ENCODE measurements at places on chromosomes 5 and 9. TPM values are rescaled to one million over a fixed set of nuclear protein-coding genes. Genes with fewer than 3 reads are reported as not detected.

DNA sequence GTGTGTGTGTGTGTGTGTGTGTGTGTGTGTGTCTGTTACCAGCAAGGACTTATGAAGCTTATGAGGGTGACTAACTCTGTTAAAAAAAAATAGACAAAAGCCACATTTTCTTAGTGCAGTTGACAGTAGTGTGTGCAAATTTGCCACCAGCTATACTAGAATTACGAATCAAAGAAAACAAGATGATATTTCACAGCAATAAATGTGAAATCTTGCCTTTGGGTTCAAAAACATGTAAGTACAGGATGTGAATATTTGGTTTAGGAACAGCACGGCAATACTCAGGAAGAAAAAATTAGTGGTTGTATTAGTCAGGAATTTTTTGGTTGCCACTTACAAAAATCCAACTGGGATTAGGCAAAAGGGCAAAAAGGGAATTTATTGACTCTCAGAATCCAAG lies 117.4 kb downstream of the NPR3 start:
- no peak overlapping the region for H3K27ac ChIP-seq
- no peaks in the 10 kb centered on the region for H3K27me3 ChIP-seq
- H3K36me3 ChIP-seq: no peaks in the 10 kb centered on the region

Gene SHLD3
- 2.9 TPM for total RNA-seq

DNA sequence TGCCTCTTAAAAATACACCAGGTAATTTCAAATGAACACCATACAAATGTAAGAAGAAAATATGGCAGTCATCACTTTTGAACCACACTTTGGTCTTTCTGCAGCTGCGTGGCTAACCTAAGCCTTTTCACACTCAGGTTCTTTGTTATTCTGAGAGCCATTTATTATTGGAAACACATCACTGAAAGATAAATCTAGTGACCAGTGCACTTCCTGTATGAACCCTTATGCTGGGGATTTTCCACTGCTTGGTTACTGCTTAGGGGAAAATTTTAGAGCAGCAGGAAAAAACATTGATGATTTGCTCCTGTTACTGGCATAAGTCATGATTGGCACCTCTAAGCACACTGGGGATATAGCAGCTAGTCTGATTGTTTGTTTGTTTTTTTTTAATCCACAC lies 58.6 kb upstream of the RANBP3L start:
- H3K27ac ChIP-seq: no peak overlapping the region
- no peaks in the 10 kb centered on the region for H3K27me3 ChIP-seq
- H3K4me1 ChIP-seq: peaks cover 13% of the 10 kb centered on the region
- no peaks in the 10 kb centered on the region for H3K36me3 ChIP-seq

Gene PHF24
- total RNA-seq: 0.09 TPM

Gene SUSD3
- 2.6 TPM for total RNA-seq

- no peaks in the 10 kb centered on the region for H3K27me3 ChIP-seq
- peaks cover 7% of the 10 kb centered on the region for H3K36me3 ChIP-seq
- no peak overlapping the region for H3K27ac ChIP-seq
- H3K4me3 ChIP-seq: no peak overlapping the region
- peaks cover 6% of the 10 kb centered on the region for H3K4me1 ChIP-seq
These were observed 1.7 kb upstream of the TOPORS start for GRCh38 chr9:32554107-32554506.

DNA sequence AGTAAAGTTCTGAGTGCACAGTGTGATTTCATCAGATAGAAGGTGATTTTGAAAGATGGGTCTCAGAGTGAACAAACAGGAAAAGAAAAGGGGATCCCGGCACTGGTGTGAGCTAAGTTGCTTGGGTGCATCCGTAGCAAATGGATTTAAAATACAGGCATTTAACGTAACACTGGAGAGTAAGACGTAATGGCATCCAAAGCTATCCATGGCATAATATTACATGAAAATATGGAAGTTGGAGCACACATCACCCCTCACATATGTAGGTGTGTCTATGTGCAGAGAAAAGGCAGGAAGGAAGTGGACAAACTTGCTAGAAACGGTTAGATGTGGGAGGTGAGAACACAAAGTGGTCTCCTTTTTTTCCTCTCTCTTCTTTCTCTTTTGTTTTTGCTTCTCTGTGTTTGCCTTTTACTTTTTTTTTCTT lies 38.2 kb upstream of the SEMA4D start:
- H3K4me1 ChIP-seq: peaks cover 3% of the 10 kb centered on the region
- no peak overlapping the region for H3K27ac ChIP-seq
- H3K4me3 ChIP-seq: no peak overlapping the region
- H3K27me3 ChIP-seq: peaks cover 3% of the 10 kb centered on the region

- H3K36me3 ChIP-seq: no peaks in the 10 kb centered on the region
- DNase-seq: no peak
- no peaks in the 10 kb centered on the region for H3K4me1 ChIP-seq
- no peak overlapping the region for H3K27ac ChIP-seq
These were observed 298.5 kb upstream of the KIF2A start for GRCh38 chr5:62007457-62007856.

DNA sequence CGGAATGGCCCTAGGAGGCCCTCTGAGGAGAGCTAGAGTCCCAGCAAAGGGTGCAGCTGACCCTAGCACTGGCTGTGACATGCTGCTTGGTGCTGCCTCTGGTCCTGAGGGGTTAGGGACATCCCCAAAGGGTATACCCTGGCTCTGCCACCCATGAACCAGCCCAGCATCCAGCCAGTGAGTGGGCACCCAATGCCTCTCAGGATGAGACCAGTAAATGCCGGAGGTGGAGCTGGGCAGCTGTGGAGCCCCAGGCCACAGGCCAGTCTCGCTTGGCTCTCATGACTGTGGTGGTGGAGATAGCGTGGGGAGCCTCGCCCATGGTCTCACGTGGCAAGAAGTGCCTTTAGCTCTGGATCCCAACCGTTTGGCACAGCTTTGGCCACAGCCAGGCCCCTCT lies 3.7 kb upstream of the CEL start:
- no peak for DNase-seq
- H3K27ac ChIP-seq: no peak overlapping the region
- H3K4me3 ChIP-seq: no peak overlapping the region
- peaks cover 52% of the 10 kb centered on the region for H3K36me3 ChIP-seq
- H3K27me3 ChIP-seq: no peaks in the 10 kb centered on the region

- H3K4me3 ChIP-seq: no peak overlapping the region
- no peak overlapping the region for H3K27ac ChIP-seq
- DNase-seq: no peak
These were observed 172.6 kb upstream of the PAPPA start for GRCh38 chr9:115980976-115981375.

DNA sequence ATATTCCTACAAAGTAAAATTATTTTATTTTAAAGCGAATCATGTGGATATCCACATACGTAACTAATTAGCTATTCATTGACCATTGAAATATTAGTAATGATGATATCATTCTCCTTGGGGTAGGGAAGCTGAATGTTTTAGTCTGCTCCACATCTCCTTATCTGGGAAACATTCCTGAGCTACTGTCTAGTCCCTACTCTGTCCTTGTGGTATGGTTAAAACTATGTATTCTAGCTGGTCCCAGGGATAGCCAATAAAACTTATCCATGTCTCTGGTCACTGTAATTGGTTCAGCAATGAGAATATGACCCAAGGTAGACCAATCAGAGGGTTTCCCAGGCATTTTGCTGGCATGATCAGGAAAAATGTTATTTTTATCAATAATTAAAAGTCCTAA lies 76.0 kb upstream of the DAP start:
- H3K27me3 ChIP-seq: no peaks in the 10 kb centered on the region
- no peak overlapping the region for H3K27ac ChIP-seq
- peaks cover 3% of the 10 kb centered on the region for H3K4me1 ChIP-seq

- H3K4me3 ChIP-seq: peak overlapping the region; percentile 82
- H3K36me3 ChIP-seq: no peaks in the 10 kb centered on the region
- H3K27ac ChIP-seq: peak overlapping the region; percentile 99
- peak; percentile 75 for DNase-seq
- peaks cover 2% of the 10 kb centered on the region for H3K27me3 ChIP-seq
- H3K4me1 ChIP-seq: peaks cover 12% of the 10 kb centered on the region
These were observed 647 bp downstream of the SMARCA2 start for GRCh38 chr9:2015581-2016407.

DNA sequence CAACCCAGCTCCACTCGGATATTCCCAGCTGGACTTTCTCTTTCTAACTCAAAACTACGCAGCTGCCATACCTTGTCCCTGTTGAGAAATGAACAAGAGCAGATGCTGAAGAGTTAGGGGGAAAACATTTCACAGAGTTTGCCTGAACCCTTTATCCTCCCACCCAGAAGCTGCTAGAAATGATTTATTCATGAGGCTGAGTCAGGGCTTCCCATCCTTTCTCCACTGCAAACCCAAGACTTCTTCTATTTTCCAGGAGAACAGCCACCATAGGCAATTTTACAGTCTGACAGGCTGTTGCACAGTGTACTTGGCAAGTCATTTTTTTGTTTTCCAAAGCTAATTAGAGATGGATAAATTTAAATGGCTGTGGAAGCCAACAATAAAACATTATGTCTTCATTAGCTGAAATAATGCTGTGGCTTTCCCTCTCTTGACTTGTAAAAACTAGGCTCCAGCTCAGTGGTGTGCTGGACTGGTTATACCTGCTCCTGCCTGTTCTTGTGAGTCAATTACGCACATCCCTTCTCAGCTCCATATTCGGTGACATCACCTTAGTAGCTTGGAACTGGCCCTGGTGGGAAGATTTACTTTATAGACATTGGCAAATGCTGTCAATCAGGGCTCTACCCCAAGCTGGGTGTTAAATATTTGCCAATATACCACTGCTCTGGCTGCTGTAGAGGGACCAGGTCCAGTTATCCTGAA lies 71.9 kb downstream of the KIF4B start:
- no peak for DNase-seq
- H3K36me3 ChIP-seq: no peaks in the 10 kb centered on the region
- H3K4me1 ChIP-seq: no peaks in the 10 kb centered on the region
- H3K27me3 ChIP-seq: no peaks in the 10 kb centered on the region
- no peak overlapping the region for H3K4me3 ChIP-seq

- peak within 1 kb of the TSS; percentile 80 for H3K4me3 ChIP-seq
- H3K27ac ChIP-seq: peak within 1 kb of the TSS; percentile 90
These were observed at the start of gene SMIM3 for GRCh38 chr5:150778517-150779396. Gene SMIM3, plus strand, starts transcription at chr5:150778757. Its CDS starts 16,684 bp downstream, at chr5:150795441.

GRCh38 chr9:4933177-4933576 lies 51.9 kb upstream of the JAK2 start:
- H3K27ac ChIP-seq: no peak overlapping the region
- H3K27me3 ChIP-seq: no peaks in the 10 kb centered on the region
- peak; percentile 11 for DNase-seq
- H3K4me3 ChIP-seq: no peak overlapping the region

DNA sequence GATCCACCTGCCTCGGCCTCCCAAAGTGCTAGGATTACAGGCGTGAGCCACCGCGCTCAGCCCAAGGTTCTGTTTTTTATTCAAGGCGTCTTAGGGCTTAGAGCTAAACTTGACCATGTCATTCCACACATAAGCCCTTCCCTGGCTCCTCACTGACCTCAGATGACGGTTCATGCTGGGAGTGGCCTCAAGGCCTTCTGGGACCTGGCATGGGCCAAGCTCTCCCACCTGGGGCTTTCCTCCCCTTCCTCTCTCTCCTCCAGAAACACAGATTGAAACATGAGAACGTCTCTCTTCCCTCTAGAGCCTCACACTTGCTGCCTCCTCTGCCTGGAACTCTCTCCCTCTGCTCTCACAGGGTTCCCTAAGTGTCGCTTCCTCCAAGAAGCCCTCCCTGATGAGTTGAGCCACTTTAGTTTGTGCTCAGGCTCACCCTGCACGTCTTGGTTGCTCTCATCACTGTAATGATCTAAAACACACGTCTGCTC lies 155.6 kb upstream of the IER5L start:
- peak overlapping the region; percentile 96 for H3K27ac ChIP-seq
- H3K4me3 ChIP-seq: peak overlapping the region; percentile 19
- no peaks in the 10 kb centered on the region for H3K36me3 ChIP-seq

DNA sequence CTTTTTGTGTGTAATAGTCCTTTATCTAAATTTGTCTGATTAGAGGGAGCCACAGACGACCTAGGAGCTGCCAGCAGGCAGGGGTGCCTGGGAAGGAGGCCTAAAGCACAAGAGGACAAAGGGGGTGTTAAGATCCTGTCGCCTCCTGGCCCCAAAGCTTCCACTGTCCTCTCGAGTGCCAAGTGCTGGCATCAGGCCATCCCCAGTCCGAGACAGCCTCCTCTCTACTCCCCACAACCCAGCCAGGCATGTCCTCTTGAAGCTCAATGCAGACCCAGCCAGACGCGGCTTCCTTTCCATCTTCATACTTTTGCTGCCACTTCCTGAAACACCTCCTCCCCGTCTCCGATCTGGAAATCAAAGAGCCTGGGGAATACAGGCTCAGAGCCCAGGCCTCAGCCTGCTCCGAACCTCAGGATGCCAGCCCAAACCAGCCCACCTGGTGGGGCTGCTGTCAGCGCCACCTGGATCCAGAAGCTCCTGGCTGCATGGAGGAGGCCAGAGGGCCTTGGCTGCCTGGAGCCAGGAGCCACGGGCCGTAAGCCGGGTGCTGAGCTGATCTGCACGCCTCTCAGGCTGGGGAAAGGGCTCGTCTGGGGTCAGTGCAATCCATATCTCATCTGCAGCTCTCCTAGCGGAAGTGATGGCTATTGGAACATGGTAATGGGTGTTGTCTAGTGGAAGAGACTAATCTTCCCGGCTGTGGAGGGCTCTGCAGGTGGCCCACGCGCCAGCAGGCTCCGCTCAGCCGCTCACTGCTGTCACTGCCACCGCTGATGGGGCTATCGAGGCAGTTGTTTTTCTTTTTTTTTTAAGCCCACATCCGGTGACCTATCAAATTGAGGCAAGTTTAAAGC lies 60.2 kb upstream of the FUBP3 start:
- no peaks in the 10 kb centered on the region for H3K36me3 ChIP-seq
- H3K4me1 ChIP-seq: no peaks in the 10 kb centered on the region
- H3K27me3 ChIP-seq: peaks cover 10% of the 10 kb centered on the region
- DNase-seq: no peak
- no peak overlapping the region for H3K4me3 ChIP-seq

- no peak overlapping the region for H3K27ac ChIP-seq
- no peak overlapping the region for H3K4me3 ChIP-seq
- H3K36me3 ChIP-seq: peaks cover 5% of the 10 kb centered on the region
- peak; percentile 45 for DNase-seq
- H3K27me3 ChIP-seq: no peaks in the 10 kb centered on the region
These were observed 209.3 kb downstream of the GAPVD1 start for GRCh38 chr9:125470767-125471580.

GRCh38 chr9:110048976-110049698 lies 158.8 kb downstream of the C9orf152 start:
- H3K4me1 ChIP-seq: peaks cover 32% of the 10 kb centered on the region
- peak overlapping the region; percentile 81 for H3K27ac ChIP-seq
- peaks cover 4% of the 10 kb centered on the region for H3K27me3 ChIP-seq
- peak overlapping the region; percentile 91 for H3K4me3 ChIP-seq
- no peaks in the 10 kb centered on the region for H3K36me3 ChIP-seq

DNA sequence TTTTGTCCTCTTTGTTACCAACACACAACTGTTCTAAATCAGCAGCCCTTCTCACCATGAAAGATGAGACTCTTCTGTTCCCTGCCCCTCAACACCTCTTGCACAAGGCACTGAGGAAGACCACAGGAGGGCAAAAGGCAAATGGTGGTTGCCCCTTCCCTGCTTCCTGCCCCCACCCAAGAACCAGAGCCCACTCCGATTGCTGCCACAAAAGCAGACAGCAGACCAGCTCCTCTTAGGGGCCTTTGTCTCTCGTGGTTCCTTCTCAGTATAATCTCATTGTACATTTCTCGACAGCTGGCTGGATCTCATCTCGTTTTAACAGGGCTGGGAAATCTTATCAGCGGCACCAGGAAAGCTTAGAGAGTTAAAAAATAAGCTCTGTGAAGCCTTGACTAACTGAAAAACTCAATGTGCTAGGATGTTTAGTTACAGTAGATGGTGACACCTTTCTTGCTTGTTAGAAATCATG lies 1.1 kb downstream of the MVB12B start:
- no peaks in the 10 kb centered on the region for H3K27me3 ChIP-seq
- peak overlapping the region; percentile 80 for H3K27ac ChIP-seq
- peaks cover 38% of the 10 kb centered on the region for H3K4me1 ChIP-seq
- DNase-seq: peak; percentile 28

GRCh38 chr9:83511051-83511450 lies 27.1 kb downstream of the FRMD3 start:
- no peaks in the 10 kb centered on the region for H3K27me3 ChIP-seq
- H3K4me1 ChIP-seq: peaks cover 7% of the 10 kb centered on the region
- no peak overlapping the region for H3K27ac ChIP-seq
- no peak for DNase-seq
- peaks cover 4% of the 10 kb centered on the region for H3K36me3 ChIP-seq
- no peak overlapping the region for H3K4me3 ChIP-seq

Measured in muscle of leg (tissue), 16 donors.